ENCODE measurements at places on chromosomes 6 and 20.

GRCh38 chr6:47308198-47308517 is 1.5 kb downstream of the TNFRSF21 start:
- DNase-seq = peak; percentile 13

DNA sequence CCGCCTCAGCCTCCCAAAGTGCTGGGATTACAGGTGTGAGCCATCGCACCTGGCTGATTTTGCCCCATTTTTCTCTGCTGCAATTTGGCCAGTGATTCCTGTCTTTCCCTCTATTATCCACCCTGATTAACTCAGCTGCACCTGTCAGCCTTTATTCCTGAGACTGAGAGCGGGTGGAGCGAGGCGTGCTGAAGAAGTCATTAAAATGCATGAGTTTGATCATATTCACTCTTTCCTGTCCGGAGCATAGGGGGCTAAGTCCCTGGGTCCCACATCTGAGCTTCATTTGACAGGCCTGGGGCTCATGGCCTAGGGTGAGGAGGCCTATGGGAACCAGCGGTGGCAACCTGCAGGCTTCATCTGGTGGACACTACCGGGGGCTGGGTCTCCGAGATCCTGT is 25.7 kb upstream of the CTNNBL1 start:
- no peak for DNase-seq

GRCh38 chr6:112594886-112595594 is 247.9 kb downstream of the RFPL4B start:
- DNase-seq = no peak

GRCh38 chr6:125219361-125219895 is 65.9 kb downstream of the TPD52L1 start:
- no peak for DNase-seq

DNA sequence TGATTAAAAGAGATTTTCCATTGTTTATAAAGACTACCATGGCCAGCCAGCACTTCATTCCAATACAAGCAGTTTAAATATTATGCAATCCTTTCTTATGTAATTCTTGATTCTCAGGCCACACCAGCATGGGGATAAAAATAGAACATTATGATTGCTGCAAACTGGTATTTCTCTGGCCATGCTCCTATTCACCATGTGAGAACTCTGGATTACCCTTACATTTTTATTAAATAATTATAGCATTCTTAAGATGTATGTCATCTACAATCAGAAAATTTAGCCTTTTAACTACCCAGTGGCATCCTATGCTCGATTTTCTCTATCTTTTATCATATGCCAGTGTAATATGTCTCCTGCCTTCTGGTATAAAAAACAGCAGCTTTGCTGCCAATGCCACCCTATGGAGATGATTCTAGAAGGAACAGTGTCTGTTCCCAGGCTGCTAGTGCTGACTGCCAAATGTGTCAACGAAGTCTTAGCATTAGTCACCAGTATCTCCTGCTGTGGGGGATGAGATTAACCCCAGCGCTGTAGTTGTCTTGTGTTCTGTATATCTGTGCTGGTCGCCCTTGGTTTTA is 501.4 kb downstream of the BCKDHB start:
- DNase-seq = no peak

DNA sequence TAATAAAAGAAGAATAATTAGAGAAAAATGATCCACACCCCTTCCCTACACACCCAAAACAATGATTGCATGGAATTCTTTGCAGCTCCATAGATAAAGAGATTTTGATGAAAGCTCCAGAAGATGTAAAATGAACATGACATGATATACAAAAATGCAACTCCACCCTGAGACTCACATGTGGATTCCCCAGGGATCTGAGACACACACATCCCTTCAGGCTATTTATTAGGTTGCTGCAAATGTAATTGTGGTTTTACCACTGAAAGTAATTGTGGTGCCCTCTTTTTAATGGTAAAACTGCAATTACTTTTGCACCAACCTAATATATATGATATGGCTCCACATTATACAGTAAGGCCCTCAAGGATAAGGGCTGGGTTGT is 40.4 kb upstream of the TBC1D7 start:
- no peak for DNase-seq

DNA sequence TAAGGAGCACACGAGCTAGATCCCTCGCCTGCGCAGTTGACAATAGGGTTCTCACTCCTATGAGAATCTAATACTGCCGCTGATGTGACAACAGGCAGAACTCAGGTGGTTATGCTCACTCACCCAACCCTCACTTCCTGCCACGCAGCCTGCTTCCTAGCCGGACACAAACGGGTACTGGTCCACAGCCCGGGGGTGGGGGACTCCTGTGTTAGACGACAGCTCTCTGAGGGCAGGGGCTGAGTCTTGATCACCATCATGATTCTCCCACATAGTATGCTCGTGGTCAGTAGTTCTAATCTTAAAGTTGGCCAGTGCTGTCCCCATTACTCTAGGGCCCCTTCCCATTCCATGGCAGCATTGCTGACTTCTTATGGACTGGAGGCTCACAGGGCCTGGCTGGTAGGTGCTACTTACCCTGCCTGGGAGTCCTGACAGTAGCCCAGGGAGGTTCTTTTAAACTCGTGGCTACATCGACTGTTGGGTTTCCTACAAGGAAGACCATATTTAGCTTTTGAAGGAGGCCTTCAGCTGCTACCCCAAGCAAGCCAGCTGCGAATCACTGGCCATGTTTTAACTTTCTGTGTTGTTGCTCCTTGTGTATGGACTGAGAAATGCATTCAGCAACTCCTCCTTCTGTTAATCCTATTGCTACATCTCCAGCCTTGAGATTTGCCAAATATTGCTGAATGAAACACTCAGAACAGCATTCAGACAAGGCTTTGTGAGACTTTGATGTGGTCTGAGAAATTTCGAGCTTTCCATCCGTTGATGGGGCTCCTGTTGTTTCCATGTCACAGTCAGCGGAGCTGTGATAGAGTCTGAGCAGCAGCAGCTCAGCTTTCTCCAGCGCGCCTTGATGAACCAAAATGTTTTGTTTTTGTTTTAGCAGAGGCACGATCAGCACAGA is 300.3 kb downstream of the NRN1 start:
- no peak for DNase-seq

GRCh38 chr6:137975188-137975940 is 108.3 kb downstream of the TNFAIP3 start:
- DNase-seq = no peak

- DNase-seq = no peak
These were observed 1.6 kb upstream of the HEY2 start for GRCh38 chr6:125747589-125748405.

DNA sequence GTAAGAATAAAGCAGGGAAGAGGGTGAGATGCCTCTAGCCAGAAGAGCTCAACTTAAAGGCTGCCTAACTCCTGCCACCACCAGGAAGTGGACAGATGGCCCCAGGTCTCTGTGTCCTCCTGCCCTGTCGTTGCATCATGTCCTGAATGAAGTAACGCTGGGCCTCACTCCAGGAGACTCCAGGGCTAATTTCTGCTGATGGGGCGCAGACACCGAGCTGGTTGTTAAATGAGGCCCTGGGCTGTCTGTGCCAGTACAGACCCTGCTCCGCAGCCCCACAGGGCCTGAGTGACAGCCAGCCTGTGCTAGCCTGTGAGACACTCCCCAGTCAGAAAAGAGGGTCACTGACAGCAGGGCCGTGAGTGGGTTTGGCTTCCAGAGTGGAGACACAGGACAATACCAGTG is 6.5 kb downstream of the IP6K3 start:
- DNase-seq = no peak

GRCh38 chr6:71324194-71324785 is 35.7 kb downstream of the OGFRL1 start:
- no peak for DNase-seq

- DNase-seq = no peak
These were observed 92.7 kb downstream of the DTNBP1 start for GRCh38 chr6:15570171-15570570.

GRCh38 chr6:126614642-126615504 is 275.0 kb downstream of the CENPW start:
- no peak for DNase-seq

GRCh38 chr6:93787841-93788240 is 368.5 kb upstream of the EPHA7 start:
- no peak for DNase-seq

- DNase-seq = no peak
These were observed 69.9 kb upstream of the DDR1 start for GRCh38 chr6:30814146-30815040.

DNA sequence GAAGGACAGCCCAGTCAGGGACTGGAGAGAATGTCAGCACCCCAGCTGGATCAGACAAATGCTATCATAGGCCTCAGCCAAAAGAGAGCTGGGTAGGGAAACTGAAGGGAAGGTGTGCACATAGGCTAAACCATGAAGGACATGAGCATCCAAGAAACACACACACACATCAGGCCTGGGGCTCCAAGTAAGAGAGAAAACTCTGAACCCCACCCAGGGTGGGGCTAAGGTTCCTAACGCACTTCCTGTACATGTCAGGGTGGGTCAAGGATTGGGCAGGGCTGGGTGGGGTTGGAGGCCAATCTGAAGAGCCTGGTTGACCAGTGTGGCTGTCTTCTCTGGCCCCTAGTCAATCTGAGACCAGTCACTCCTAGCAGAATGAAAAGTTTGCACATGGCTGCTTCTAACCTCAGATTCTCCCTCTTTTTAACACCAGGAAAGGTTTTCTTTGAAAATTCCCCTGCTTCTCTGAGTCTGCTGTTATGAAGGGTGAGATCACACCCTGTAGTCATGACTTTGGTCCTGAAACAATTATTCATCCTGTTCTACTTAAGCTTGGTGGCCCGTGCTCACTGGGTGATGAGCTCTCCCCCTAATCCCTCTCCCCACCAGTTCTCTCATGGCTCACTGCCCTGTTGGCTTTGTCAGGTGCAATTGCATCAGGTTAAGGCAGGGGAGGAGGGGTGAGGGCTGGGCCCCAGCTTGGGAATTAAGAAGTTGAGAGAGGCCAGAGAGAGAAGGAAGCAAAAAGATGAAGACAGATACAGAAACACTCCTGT is 88.4 kb downstream of the MAFB start:
- no peak for DNase-seq

- DNase-seq = no peak
These were observed 242.1 kb downstream of the MAFB start for GRCh38 chr20:40446888-40447287.

DNA sequence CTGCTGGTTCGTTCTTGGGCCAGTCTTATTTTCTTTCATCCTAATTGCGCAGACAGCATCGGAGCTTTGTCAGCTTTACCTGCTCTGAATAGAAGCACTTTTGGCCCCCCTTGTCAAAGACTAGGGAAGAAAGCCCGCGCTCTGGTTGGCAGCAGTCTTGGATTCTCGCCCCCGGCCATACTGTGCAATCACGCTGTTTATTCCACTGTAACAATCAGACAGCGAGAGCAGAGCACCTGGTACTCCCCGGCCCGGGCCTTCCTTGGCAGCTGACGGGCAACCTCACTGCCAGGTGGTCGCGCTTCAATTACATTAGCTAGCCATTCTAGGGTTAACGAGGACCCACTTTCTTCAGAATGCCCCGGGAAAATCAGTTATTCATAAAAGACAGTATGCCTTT is 72.6 kb downstream of the INSM1 start:
- no peak for DNase-seq

DNA sequence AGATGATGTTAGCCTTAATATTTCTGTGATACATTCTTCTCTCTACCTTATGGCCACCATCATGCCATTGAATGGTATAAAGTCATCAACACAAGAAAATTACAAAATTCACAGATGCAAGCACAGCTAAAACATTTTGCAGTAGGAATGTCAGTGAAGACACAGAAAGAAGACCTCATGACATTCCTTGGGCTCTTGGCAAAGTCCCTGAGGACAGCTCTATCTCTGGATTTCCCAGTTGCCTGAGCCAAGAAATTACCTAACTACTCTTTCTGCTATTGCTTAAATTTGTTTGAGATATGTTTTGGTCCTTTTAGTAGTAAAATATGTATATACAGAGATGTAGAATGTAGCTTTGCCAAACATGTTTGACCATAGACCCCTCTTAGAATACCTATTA is 201.0 kb upstream of the STXBP5 start:
- no peak for DNase-seq

DNA sequence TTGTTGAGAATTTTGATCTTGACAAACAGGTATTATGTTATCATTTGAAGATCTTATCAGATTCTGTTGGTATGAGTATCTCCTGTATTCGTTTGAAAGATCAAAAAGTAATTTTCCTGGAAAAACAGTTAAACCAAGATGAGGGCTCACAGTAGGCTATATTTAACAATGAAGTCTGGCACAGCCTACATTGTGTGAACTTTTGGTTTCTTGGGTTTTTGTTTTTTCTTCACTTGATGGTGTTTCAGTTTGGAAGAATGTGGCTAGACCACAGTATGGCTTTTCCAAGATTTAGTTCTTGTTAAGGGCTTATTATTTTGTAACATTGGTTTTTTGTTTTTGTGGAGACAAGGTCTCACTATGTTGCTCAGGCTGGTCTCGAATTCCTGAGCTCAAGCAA is 306.4 kb downstream of the CDKAL1 start:
- no peak for DNase-seq

GRCh38 chr6:71254323-71254722 is 34.3 kb upstream of the OGFRL1 start:
- peak; percentile 89 for DNase-seq

DNA sequence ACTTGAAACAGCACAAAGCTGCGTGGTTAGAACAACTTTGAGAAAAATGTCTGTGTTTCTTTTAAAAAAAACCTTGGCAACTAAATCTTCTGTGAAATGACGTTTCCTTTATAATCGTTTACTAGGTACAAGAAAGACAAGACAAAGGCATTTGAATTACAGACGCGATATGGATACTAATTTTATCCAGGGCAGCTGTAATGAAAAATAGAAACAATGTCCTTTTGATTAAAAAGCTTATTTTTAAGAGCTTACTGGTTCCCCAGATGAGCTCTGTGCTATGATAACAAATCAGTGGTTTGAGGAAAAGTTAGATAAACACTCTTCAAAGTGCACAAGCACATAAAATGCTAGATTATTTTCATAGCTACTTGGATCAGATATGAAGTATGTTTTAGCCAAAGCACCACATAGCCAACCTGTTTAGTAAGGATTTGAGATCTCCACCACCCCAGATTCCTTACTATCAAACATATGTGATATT is 1.6 kb upstream of the SYNCRIP start:
- DNase-seq = no peak

DNA sequence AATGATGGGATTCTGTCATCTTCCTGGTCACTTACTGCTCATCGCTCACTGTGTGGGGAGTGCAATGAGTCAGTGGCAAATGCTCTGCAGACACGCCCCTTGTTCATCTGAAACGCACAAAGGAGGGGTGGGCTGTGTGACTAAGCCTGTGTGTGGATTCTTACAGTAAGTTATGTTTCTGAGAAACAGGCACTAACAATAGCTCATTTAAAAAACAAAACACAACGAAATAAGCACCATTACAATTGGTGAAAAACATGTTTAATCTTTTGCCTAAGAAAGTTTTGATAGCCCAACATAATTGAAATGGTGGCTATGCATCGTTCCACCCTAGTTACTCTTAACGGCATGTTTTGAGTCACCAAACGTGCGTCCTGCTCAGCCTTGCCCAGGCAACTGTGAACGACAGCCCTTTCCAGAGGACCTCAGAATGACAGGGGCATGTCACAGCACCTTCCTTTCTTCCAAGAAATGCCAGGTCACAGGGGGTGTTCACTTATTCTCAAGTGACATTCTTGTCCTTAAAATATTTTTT is 118.4 kb upstream of the SGK1 start:
- DNase-seq = no peak

GRCh38 chr6:9984607-9985006 is 430.3 kb downstream of the TFAP2A start:
- no peak for DNase-seq

- no peak for DNase-seq
These were observed 16.8 kb upstream of the TAAR1 start for GRCh38 chr6:132675749-132676148.
